ENCODE measurements at places on chromosomes 1 and 21.

DNA sequence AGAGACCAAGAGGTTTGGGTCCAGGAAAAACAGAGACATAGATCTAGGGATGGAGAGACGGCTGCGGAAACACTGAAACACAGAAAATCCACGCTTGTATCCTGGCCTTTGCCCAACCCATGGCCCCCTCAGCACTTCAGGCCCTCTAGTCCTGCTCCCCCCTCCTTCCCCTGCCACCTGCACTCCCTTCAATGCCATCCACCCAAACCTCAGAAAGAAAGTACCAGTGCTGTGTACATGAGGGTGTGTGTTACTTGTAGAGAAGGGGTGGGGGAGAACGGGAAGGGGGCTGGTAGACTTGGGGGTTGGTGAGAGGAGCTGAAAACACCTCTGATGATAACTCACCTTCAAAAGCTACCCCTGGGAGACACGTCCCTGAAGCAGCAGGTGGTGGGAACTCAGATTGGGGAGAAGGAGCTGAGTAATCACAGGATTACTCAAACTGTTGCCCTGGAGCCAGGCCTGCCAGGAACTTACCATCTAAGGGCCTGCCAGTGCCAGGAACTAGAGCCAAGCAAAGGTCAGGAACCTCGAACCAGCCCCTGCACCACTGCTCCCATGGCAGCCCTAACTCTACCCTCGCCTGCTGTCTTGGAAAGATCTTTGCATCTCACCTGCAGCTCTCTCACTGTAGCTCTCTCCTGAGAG, 11.5 kb downstream of the RORC start:
- DNase-seq: no peak

GRCh38 chr1:10814976-10815857, 18.8 kb upstream of the CASZ1 start:
- no peak for DNase-seq

- DNase-seq: no peak
Measured at GRCh38 chr1:119008483-119009311, 20.6 kb upstream of the TBX15 start.

DNA sequence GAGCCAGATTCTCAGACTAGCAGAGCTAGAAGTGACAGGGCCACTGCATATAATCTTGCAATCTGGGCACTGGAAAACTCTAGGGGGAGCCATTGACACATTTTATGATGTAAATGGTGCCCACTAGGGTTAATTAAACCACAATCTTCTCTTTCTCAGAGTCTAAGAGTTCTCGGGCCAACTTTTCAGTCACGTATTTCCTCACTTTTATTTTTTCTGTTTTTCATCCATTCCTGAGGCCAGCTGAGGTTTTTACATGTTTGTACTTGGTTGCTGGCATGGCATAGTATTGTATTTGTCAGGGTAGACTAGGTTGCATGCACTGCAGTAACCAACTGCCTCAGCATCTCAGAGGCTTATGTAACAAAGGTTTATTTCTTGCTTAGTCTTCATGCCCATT, 138.2 kb downstream of the ZNF326 start:
- DNase-seq: no peak

DNA sequence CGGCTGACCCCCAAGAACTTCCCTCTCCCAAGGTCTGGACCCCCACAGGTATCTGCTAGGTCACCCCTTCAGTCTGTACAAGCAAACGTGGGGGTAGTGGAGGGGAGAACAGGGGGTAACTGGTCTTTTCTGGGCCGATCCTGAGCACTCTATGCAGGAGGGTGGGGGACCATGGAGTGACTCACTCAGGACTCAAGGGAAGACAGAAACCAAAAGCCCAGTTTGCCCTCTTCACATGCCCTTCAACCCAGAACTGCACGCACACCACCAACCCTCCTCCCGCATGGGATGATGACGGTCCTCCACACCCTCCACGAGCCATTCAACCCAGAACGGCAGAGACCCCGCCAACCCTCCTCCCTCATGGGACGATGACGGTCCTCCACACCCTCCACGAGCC, 53.6 kb upstream of the GPR153 start:
- no peak for DNase-seq

GRCh38 chr21:29719521-29719920, 220.3 kb downstream of the GRIK1 start:
- DNase-seq: no peak

GRCh38 chr1:93255222-93256079, 74.9 kb downstream of the CCDC18 start:
- no peak for DNase-seq

- DNase-seq: no peak
Measured at GRCh38 chr1:104468282-104468681, 718.6 kb downstream of the AMY1C start.

GRCh38 chr1:195763907-195764374, 844.3 kb downstream of the KCNT2 start:
- no peak for DNase-seq

DNA sequence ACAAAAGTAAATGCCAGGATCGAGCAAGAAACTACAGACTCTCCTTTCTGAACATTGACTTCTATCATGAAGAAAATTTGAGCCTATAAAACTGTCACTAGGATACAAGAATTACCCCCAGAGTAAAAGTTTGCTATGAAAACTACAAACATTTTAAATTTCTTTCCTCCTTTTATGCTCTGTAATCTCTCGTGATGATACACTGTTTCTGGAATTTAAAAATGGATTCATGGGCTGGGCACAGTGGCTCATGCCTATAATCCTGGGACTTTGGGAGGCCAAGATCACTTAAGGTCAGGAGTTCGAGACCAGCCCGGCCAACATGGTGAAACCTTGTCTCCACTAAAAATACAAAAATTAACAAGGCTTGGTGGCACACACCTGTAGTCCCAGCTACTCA, 181.3 kb downstream of the ZNF281 start:
- DNase-seq: no peak

- no peak for DNase-seq
Measured at GRCh38 chr1:58264462-58264861, 282.1 kb downstream of the OMA1 start.

DNA sequence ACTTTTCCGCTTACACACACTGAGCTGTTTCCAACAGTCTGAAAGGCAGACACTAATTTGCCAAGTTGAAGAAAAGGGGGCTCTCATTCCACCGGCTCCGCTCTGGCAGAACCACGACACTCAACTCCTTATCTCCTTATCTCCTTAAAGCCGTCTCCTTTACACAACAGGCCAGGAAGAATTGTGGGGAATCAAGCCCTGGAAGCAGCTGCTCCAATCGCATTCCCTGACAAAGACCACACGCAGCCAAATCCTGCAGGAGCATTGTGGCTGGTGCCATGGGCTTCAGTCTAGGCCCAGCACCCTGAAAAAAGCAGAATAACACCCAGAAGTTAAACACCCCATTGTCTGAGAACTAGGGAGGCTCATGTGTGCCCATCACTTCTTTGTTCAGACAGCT, 24.1 kb downstream of the SUSD4 start:
- no peak for DNase-seq

DNA sequence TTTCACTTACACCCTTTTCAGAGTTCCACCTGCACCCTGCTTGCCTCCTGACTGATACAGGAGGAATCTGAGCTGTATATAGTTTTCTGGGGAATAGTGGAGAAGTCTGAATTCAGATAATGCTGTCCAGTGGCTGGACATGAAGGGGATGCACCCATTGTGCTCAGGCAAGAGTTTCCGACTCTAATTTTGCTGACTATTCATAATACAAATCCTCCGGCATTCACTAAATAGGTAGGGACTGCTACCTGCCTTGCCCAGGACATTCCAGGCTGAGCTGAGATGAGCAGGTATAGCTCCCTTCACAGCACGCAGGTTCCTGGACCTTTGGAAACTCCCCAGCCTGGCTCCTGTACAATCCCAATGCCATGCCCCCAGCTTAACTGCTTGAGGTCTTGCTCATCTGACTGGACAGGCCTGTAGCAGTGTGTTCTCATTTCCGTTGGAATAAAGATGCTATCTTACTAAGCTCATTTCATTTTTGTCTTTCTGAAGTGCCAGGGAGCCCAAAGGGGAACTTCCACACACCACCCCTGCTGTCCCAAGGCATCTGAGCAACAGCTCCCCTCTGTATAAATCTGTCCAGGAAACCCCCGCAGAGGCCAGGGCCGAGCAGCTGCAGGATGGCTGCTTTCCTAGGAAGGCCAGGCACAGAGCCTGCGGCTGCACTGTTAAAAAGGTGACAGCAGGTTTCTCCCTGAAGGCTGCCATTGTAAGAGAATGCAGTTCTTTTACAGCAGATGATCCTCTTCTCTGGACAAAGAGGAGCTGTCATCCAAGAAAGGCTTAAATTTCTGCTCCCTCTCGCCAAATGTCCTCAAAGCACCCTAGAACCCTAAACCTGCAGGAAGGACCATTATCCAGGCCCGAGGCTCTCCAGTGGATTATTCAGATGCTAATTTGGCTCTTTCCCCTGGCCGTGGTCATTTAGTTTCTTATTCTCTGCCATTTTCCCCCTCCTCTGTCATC, 21.7 kb upstream of the VASH2 start:
- DNase-seq: no peak

DNA sequence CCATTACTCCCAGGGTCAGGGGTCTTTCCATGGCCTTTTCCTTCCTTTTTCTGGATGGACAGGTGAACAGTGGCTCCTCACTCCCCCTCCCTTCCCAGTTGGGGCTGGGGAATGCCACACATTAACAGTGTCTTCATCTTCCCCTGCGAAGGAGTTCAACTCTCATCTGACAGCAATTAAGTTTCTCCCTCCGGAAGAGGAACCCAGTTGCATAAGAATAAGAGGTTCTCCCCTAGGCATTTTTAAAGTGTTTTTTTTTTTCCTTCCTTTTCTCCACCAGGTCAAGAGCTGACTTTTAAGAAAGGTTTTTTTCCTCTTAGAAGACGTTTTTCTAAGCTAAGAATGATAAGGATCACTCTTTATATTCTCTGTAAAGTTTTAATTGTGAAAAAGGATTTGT, 42.3 kb upstream of the FASLG start:
- no peak for DNase-seq

- DNase-seq: peak; percentile 36
Measured at GRCh38 chr1:21937372-21938121, 437 bp upstream of the HSPG2 start.

GRCh38 chr1:167797015-167797414, 75.2 kb downstream of the MPZL1 start:
- no peak for DNase-seq

DNA sequence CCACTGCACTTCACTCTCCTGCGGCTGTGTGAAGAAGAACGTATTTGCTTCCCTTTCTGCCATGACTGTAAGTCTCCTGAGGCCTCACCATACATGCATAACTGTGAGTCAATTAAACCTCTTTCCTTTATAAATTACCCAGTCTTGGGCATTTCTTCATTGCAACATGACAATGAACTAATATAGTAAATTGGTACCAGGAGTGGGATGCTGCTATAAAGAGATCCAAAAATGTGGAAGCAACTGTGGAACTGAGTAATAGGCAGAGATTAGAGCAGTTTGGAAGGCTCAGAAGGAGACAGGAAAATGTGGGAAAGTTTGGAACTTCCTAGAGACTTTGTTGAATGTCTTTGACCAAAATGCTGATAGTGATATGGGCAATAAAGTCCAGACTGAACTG, 1907.9 kb downstream of the MRPL39 start:
- no peak for DNase-seq

DNA sequence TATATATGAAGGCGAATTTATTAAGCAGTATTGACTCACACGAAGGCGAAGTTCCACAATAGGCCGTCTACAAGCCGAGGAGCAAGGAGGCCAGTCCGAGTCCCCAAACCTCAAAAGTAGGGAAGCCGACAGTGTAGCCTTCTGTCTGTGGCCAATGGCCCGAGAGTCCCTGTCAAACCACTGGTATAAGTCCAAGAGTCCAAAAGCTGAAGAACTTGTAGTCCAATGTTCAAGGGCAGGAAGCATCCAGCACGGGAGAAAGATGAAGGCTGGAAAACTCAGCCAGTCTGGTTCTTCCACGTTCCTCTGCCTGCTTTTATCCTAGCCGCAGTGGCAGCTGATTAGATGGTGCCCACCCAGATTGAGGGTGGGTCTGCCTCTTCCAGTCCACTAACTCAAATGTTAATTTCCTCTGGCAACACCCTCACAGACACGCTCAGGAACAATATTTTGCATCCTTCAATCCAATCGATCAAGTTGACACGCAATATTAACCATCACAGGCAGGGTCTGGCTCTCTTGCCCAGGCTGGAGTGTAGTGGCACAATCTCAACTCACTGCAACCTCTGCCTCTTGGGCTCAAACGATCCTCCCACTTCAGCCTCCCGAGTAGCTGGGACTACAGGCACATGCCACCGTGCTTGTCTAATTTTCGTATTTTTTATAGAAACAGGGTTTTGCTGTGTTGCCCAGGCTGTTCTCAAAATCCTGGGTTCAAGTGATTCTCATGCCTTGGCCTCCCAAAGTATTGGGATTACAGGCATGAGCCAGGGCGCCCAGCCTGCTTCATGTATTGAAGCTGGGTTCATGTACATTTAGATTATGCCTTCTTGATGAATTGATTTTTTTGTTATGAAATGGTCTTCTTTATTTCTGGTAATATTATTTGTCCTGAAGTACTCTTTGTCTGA, 85.3 kb downstream of the DHRS3 start:
- DNase-seq: no peak

- no peak for DNase-seq
Measured at GRCh38 chr1:81254560-81254959, 546.2 kb upstream of the ADGRL2 start.

- DNase-seq: no peak
Measured at GRCh38 chr1:6584126-6585080, 4.6 kb downstream of the ZBTB48 start.

- no peak for DNase-seq
Measured at GRCh38 chr1:29455781-29456180, 219.5 kb downstream of the PTPRU start.

DNA sequence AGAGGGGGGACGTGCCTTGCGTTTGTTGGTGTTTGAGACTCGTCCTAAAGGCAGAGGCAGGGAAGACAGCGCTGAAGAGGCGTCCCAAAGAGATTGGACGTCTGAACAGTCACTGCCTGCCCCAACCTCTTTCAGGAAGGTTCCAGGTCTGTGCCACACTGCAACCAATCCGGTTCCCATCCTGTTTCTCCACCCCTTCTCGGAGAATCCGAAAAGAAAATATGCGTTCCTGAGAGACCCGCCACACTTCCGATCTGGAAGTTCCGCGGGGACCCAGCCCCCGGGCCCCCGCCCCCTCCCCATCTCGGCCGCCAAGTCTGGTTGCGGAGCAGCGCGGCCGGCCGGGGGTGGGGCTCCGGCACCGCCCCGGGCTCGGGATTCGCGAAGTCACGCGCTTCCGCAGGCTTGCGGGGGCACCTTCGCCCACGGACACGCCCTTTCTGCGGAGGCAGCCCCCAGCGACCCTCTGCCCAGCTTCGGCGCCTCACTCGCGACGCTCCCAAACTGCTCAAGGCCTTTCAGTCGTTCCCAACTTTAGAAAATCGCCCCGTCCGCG, 124.5 kb upstream of the DPYD start:
- DNase-seq: no peak

DNA sequence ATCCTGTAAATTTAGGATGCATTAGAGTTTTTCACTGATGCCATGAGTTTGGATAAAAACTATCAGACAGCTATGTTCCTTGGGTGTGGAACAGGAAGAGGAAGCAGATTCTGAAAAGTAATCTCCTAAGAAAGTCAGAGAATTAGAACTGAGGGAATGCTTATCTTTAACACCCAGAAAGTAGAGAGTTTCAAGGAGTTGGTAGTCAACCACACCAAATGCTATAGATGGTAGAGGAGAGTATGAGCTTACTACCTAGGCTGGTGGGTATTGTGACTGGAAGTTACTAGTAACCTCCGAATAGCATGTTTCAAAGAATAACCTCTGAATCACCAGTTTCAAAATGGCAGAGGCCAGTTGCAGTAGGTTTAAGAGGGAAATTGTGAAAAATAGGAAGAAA, 288.0 kb downstream of the HMCN1 start:
- no peak for DNase-seq

All from DMS79 (cell line).